ENCODE measurements at places on chromosomes 6 and 20.

GRCh38 chr6:101011186-101011585 lies 130.1 kb upstream of the ASCC3 start:
- no peaks in the 10 kb centered on the region for H3K36me3 ChIP-seq
- H3K4me1 ChIP-seq: no peaks in the 10 kb centered on the region
- H3K27me3 ChIP-seq: no peaks in the 10 kb centered on the region

DNA sequence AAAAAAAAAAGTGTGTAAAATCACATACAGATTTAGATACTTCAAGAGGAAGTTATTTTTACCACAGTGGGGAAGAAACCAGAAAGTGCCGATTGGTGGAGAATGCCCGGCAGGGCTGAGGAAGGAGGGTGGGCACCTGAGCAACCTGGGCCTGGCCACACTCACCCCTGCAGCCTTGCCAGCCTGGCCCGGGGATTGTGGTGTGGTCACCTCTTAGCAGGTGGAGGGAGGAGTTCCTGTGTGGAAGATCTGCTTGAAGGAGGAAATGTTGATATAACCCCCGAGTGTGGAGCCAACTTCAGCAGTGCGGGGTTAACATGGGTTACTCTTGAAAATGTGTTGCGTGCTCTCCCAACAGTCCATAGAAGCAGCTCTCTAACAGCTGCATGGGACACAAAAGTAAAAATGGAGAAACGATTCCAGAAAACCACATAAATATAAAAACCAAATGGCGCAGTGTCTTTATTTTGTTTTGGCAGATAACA lies 14.7 kb downstream of the UST start:
- no peak for DNase-seq
- H3K4me1 ChIP-seq: peaks cover 23% of the 10 kb centered on the region
- H3K36me3 ChIP-seq: no peaks in the 10 kb centered on the region

- no peaks in the 10 kb centered on the region for H3K27me3 ChIP-seq
- no peak overlapping the region for H3K4me3 ChIP-seq
- no peak for DNase-seq
- no peaks in the 10 kb centered on the region for H3K4me1 ChIP-seq
Measured at GRCh38 chr6:37663019-37663810, 34.5 kb downstream of the MDGA1 start.

GRCh38 chr6:142373268-142374090 lies 71.7 kb downstream of the ADGRG6 start:
- no peak overlapping the region for H3K27ac ChIP-seq
- H3K4me3 ChIP-seq: no peak overlapping the region
- no peak for DNase-seq
- H3K36me3 ChIP-seq: no peaks in the 10 kb centered on the region
- H3K4me1 ChIP-seq: no peaks in the 10 kb centered on the region

- H3K27ac ChIP-seq: no peak overlapping the region
- peaks cover 4% of the 10 kb centered on the region for H3K4me1 ChIP-seq
- no peak for DNase-seq
Measured at GRCh38 chr20:40512994-40513393, 176.0 kb downstream of the MAFB start.

GRCh38 chr6:43970913-43971775 lies 156.1 kb downstream of the MRPL14 start:
- H3K36me3 ChIP-seq: no peaks in the 10 kb centered on the region
- no peak for DNase-seq
- H3K27me3 ChIP-seq: no peaks in the 10 kb centered on the region

- H3K27ac ChIP-seq: no peak overlapping the region
- H3K27me3 ChIP-seq: no peaks in the 10 kb centered on the region
- H3K4me3 ChIP-seq: no peak overlapping the region
- DNase-seq: no peak
- no peaks in the 10 kb centered on the region for H3K36me3 ChIP-seq
Measured at GRCh38 chr6:157570104-157570503, 189.1 kb downstream of the ZDHHC14 start.

GRCh38 chr6:123940551-123940950 lies 136.9 kb downstream of the NKAIN2 start:
- no peak for DNase-seq
- no peak overlapping the region for H3K4me3 ChIP-seq

DNA sequence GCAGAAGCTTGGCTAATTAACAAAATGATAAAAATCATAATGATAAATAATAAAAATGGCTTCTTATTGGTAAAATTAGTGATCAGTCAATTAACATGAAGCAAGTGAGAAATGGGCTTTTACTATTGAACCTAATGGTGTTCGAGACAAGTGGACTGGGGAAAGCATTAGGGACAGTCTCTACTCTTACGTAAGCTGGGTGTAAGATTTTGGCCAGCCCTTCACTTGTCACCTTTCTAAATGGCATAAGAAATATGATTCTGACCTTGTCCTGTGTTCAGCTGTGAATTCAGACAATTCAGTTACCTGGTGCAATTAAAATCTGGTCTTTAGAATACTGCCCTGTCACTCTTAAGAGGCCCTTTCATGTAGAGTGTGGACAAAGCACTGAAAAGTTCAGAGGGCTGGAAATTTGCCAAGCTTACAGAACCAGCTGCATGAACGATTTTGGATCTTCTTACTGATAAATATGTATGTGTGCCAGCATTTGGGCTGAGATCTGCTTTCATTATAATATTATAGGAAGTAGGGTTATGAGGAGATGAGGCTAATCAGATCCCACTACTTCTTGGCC lies 115.9 kb downstream of the QRSL1 start:
- DNase-seq: no peak
- H3K4me3 ChIP-seq: no peak overlapping the region
- no peaks in the 10 kb centered on the region for H3K27me3 ChIP-seq
- H3K27ac ChIP-seq: no peak overlapping the region
- H3K4me1 ChIP-seq: no peaks in the 10 kb centered on the region
- H3K36me3 ChIP-seq: no peaks in the 10 kb centered on the region

DNA sequence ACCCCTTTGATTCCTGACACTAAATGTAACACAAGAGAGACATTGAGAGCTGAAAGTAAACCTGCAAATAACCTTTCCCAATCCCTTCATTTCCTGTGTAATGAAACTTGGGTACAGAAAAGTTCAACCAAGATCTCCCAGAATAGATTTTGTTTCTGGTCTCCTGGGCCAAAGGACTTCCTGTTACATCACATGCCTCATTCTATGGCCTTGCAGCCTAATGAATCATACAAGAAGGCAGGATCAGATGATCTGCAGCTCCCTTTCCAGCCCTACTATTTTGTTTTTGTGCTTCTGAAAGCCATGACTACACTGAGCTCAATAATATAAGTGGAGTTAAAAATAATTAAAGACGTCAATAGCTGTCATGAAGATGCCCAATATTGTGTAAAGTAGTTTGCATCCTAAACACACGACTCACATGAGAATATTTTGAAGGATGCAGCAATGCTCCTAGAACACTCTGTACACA lies 73.4 kb upstream of the NOX3 start:
- no peak overlapping the region for H3K4me3 ChIP-seq
- H3K36me3 ChIP-seq: no peaks in the 10 kb centered on the region
- H3K27me3 ChIP-seq: no peaks in the 10 kb centered on the region
- peak; percentile 39 for DNase-seq
- H3K27ac ChIP-seq: peak overlapping the region; percentile 83
- H3K4me1 ChIP-seq: no peaks in the 10 kb centered on the region

DNA sequence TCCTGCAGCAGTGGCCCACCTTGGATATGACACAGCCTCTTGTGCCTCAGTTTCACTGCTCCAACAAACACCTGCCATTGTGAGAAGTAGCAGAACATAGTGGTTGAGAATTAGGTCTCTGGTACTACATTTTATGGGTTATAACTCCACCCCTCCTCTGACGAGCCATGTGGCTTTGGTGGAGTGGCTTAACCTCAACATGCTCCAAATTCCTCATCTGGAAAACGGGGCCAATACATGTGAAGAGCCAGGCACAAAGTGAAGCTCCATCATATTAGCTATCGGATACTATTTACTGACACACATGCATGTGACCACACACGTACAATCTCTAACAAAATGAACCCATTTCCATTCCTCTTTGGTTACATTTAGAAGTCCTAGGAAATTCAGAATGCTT lies 8.4 kb upstream of the KIZ start:
- no peak overlapping the region for H3K27ac ChIP-seq
- H3K4me3 ChIP-seq: no peak overlapping the region
- H3K4me1 ChIP-seq: no peaks in the 10 kb centered on the region
- DNase-seq: no peak
- no peaks in the 10 kb centered on the region for H3K27me3 ChIP-seq
